ENCODE measurements at places on chromosomes 6 and 20.

GRCh38 chr6:159430323-159430722 lies 261.1 kb downstream of the FNDC1 start:
- DNase-seq: no peak

GRCh38 chr20:20466341-20466879 lies 98.5 kb downstream of the INSM1 start:
- no peak for DNase-seq

DNA sequence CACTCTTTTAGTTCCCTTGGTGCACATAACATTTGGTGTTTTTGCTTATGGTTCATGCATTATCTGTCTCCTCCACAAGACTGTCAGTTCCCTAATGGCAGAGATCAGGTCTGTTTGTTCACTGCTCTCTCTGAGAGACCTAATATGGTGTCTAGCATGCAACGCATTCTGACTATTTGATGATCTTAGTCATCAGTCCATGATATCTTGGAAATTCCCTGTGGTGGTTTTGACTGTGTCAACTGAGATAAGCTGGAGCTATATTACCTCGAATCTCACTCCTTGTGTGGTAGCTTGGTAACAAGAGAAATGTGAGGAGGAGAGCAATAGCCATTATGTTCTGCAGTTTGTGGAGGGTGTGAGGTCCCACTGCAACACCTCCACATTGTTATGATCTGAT lies 229.8 kb downstream of the FRK start:
- DNase-seq: no peak

DNA sequence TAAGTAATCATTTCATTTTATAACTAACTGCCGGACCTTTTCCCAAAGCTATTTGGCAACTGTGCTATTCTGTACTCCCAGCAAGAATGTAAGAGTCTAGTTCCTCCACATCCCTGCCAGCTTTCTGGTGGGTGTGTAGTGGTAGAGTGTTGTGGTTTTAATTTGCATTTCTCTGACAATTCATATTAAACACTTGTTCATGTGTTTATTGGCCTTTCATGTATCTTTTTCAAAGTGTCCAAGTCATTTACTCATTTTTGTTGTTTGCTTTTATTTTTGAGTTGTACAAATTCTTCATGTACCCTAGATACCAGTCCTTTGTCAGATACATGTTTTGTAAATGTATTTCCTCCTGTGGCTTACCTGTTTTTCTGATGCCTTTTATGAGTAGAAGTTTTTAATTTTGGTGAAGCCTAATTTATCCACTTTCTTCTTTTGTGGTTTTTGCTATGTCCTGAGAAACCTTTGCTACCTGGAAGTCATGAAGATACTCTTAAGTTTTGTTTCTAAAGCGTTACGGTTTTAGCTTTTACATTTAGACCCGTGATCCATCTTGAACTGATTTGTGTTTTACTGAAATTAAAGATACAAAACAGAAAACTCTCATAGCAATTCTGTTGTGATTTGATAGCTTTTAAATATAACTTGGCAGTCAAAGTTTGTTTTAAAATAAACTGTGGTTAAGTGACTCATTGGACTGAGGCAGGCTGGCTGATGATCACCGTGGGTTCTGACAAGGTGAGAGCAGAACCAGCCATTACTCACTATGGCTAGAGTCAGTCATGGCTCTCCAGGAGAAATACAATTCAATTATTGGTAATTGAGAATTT lies 8.0 kb downstream of the MYLIP start:
- no peak for DNase-seq

Data from midbrain (tissue), 1 donor.